ENCODE measurements at places on chromosomes 16 and 17.

DNA sequence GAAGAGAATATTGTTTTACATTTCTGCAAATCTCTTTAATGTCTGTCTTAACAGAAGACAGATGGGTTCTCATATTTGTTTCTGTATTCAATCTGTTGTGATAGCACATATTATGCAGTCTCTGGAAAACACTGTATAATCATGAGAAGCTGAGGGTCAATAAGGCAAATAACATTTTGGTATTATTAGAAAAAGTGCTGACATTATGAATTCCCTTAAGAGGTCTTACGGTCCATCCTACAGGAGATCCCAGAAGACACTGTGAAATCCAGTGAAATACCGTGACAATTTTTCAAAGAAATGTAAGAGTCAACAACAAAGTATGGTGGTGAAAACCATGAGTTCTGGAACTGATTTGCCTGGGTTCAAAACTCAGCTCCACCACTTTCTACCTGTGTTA, 42.3 kb downstream of the ABCA5 start:
- DNase-seq = no peak

DNA sequence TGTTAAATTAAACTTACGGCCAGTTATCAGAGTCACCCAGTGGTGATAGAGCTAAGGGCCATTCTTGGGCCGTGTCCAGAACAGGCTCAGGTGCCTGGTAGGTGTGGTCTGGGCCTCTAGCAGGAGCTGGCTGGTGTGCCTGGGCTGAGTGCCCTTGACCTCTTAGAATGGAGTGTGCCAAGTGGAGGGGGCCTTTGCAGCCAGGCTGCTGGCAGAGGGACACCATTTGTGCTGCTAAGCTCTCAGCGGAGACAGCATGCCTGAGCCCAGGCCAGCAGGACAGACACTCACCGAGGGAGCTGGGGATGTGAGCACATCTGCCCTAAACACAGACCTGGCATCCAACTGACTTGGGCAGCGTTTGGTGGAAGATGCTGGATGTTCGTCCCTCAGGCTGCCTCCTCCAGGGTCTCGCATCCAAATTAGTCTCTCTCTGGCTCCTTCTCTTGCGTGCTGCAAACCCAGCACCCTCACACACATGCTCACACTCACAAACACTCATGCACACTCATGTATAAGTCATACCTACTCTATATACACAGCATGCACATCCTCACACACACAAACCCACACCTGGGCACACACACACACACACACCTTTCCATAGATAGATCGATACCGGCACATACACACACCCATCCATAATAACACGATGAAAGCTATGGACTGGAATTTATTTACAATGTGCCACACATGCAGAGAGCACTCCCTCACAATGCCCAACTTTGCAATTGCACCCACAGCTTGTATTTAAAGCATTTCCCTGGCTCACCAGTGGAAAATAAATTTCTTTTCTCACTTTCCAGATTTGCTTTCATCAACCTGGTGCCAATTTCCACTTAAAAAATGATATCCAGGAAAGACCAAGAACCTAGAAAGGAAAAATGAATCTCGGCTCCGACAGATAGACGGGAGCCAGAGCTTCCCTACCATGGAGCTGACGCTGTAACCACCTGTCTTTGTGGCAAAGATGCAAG, 33.6 kb upstream of the CDH5 start:
- DNase-seq = no peak

DNA sequence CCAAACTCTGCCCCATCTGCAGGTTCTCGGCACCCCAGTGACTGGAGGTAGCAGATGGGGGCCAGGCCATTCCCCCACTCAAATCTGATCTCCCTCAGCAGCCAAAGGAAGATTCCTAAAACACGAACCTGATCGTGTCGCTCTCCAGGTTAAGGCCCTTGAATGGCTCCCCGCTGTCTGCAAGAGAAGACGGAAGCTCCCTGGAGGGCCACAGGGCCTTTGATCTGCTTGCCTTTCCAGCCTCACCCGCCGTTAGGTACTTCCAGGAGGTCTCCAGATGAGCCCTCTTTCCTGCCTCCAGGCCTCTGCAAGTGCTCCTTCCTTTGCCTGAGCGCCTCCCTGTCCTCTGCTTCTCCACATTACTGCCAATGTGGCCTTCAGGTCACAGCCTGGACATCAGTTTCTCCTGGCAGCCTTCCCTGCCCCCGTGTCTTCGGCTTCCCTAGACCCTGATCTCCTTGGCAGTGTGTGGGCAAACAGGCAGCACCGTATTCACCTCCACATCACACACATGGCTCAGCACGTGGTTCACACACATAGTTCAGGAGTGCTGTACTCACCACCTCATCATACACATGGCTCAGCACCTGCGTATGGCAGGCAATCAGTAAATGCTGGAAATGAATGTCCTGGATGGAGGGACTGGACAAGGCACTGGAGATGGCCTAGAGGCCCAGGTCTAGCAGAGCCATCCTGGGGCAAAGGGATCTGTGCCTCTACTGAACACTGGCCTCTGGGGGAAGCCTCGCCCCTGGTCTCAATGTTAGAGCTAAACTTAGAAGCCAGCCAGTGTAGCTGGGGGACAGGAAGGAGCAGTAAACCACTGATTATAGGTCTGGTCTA, 26.4 kb upstream of the MRPS23 start:
- DNase-seq = no peak

DNA sequence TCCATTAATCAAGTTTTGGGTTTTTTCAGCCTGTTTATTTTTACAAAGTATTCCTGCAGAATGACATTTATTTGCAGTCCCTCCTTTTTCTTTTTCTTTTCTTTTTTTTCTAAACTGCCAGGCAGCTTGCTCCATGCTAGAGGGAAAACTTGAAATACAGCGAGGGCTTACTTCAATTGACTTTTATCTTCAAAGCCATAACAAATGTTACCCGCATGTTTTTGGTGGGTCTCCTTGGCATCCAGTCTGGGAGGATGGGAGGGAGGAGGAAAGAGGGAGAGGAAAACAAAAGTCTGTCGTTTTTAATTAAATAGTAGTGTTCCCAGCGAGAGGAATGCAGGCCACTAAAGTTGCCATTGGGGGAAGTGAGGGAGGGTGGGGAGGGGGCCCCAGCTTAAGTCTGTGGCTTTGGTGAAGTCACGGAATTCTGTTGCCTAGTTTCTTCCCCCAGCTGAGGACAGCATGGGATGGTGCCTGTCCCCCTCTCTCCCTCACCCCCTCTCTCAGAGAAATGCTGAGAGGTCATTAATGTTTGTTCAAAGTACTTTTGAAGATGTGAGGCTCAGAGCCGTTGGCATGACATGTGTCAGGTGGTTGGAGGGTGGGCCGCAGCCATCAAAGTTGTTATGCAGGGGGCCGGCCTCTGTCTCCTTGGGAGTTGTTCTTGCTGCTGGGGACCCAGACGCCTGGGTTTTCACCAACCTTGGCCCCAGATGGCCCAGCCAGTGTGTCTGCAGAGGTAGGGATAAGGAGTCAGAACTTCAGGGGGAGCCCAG, 2.9 kb downstream of the NKD1 start:
- DNase-seq = no peak

- no peak for DNase-seq
These were observed 47.9 kb downstream of the TOX3 start for GRCh38 chr16:52499060-52499440.

DNA sequence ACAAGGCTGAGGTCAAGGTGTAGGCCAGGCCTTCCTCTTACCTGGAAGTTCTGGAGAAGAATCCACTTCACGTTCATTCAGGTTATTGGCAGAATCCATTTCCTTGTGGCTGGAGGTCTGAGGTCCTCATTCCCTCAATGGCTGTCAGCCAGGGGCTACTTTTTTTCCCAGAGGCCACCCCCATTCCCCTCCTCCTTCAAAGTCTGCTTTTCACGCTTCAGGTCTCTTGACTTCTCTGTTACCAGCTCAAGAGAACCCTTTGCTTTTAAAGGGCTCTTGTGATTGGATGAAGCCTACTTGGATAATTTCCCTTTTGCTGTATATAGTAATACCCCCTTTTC, 55.1 kb upstream of the LGALS9 start:
- DNase-seq = no peak

- DNase-seq = no peak
These were observed 168.0 kb downstream of the AHSP start for GRCh38 chr16:31695667-31696066.

DNA sequence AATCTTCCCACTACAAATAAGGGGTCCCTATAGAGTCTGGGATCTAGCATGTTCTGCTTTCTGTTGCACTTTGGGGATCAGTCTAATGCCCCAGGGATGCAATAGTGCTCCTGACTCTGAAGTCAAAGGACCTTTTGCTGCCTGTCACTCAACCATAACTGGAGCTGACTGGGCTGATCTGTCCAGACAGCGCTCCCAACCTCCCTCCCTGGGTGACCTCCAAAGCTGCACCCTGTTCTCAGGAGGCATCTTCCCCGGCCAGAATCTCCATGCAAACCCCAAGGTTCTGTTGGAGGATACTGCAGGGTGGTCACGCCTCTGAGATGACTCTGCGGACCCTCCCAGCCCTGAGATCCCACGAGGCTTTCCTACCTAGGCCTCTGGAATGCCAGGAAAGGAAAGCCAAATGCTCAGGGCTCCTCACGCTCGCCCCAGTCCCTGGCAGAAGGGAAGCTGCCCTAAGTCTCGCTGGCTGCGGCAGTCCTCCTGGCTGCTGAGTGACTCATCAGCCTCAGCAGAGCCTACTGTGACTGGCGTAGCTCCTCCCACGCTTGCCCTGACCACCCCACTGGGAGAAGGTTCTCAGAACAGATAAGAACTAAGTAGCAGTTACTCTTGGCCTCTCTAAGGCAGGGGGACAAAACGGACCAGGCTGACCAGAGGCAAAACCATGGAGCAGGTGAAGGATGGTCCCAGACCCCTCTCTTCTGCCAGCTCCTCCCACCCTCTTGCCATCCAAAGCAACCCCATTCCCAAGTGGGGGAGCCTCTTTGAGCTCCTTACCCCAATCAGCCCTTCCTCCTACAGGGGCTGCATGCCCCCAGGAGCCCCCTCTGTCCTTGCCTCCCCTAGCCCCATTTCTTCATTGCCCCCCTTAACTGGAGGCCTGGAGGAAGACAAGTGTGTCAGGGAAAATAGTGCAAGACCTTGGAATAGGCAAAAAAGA, 124.1 kb upstream of the TNRC6C start:
- peak; percentile 80 for DNase-seq

DNA sequence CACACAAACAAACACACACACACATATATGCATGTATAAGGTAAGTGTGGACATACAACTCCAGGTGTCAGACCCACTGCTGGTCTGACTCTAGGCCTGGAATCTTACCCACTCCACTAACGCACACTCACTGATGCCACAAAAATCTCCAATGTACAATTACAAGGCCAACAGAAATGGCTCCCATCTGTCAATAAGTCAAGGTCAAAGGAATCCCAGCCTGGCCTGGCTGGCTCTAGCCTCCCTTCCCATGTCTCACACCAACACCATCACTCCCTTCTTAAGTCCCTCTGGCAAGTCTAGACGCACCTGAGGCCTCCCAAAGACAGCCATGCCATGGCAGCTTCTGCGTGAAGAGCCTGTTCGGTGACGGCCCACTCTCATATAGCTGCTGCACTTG, 99.2 kb upstream of the CDYL2 start:
- no peak for DNase-seq

DNA sequence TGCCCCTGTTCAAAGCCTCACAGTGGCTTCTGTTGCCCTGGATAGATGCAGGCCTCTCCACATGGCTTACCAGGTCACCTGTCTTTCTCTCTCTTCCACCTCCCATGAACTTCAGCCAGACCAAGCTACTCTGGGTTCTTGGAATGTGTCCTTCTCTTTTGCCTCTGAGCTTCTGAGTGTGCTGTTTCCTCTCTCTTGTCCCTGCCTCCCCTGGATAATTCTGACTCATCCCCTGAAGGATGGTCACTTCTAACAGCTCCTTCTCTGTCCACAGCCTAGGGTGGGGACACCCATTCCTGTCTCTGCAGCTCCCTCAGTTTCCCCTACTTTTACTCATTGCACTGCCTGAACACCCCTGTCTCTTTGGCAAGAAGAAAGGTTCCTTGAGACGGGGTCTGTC, 2.9 kb downstream of the GUCY2D start:
- DNase-seq = no peak

GRCh38 chr16:80063031-80063712, 462.6 kb upstream of the MAF start:
- DNase-seq = no peak

DNA sequence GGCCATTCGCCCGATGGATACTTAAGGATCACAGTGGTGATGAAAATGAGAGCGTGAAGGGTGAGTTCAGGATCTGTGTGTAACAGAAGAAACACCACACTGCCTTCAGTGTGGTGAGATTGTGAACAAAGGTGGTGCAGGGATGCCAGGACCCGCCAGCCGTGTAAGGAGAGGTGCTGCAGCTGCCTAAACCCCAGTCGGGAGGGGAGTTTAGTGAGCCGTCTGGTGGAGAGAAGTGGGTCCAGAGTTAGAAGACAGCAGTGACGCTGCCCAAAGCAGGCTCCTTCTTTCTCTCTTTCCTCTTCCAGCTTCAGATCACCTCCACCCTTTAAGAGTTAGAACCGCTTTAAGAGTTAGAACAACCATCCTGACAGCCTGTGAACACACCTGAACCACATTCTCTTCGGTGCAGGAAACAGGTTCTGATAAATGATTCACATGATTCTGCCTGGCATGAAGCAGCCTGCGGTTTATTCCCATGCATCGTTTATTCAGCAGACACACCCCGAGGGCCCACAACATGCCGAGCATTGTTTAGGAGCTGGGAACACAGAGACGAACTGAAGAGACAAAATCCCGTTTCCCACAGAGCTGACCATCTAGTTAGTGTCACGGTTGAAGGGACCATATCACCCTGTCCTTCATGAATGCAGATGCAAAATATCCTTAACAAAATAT, 84.0 kb upstream of the DNAH17 start:
- no peak for DNase-seq

DNA sequence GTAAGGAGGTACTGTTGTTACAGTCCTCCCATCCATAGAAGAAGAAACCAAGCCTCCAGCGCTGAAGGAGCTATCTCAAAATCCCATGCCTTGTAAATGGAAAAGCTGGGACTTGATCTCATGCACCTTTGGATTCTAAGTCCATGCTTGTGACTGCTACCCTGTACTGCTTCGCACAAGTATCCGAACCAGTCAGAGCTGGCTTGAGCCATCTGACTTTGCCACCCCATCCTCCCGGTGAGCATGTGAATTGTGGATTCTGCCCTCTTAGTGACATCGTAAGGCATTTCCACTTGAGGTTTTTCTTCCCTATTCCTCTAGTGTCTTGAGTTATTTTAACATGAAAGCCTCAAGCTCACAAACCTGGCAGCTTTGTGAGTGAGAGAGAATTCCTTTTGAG, 15.3 kb downstream of the MYOCD start:
- DNase-seq = no peak

- peak; percentile 57 for DNase-seq
These were observed 33.7 kb upstream of the MFSD6L start for GRCh38 chr17:8832711-8833352.

DNA sequence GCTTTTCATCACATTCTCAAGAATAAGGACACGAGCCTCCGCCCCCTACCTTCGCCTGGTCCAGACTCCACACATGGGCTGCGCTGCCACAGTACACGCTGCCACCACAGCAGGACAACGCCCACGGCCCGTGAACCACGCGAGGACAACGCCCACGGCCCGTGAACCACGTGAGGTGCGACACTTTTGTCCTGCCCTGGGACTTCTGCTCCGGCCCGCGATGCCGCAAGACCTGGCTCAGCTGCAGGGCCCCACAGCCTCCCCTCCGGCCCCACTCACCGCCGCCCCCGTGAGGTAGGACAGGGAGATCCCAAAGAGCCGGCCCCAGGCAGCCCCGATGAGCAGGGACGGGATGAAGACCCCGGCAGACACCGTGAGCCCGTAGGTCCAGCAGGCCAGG, 5.9 kb upstream of the CCDC154 start:
- DNase-seq = no peak

- no peak for DNase-seq
These were observed 5.5 kb downstream of the KRT40 start for GRCh38 chr17:40978575-40979151.

Data from lower lobe of right lung (tissue), 2 donors.